ENCODE measurements at places on chromosomes 16 and 17. TPM values are rescaled to one million over a fixed set of nuclear protein-coding genes. Genes with fewer than 3 reads are reported as not detected.
A peak's percentile ranks its signal among the peaks of the same experiment; 100 is the strongest.

- DNase-seq = no peak
Measured at GRCh38 chr17:62925267-62925836, 40.7 kb upstream of the TANC2 start.

DNA sequence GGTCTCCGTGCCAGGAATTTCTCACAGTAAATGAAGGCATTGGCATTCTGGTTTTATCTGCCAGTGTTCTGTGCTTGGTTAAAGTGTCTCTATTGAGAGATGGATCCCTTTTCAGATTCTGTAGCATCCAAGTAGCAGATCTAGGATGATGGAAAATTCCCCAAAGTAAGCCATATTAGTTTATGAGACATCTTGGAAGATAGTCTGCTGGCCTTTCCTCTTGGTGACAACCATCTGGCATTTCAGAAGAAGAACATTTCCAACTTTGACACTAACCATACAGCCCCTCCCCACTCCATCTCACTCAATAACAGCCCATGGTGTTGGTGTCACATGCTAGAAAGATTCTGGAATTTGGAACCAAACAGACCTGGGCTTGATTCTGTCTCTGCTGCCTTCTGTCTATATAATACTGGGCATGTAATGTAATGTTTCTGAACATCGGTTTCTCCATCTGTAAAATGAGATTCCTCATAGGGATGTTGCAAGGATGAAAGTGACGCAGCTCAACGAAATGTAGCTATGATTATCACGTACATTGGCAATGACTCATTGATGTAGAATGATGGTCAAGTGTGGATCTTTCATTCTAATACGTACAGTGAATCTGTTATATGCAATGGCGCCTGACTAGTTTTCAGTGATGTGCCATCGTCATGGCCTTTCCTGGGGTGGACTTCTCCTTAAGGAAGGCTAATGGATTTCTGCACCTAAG is 32.6 kb upstream of the PIRT start:
- DNase-seq = no peak

DNA sequence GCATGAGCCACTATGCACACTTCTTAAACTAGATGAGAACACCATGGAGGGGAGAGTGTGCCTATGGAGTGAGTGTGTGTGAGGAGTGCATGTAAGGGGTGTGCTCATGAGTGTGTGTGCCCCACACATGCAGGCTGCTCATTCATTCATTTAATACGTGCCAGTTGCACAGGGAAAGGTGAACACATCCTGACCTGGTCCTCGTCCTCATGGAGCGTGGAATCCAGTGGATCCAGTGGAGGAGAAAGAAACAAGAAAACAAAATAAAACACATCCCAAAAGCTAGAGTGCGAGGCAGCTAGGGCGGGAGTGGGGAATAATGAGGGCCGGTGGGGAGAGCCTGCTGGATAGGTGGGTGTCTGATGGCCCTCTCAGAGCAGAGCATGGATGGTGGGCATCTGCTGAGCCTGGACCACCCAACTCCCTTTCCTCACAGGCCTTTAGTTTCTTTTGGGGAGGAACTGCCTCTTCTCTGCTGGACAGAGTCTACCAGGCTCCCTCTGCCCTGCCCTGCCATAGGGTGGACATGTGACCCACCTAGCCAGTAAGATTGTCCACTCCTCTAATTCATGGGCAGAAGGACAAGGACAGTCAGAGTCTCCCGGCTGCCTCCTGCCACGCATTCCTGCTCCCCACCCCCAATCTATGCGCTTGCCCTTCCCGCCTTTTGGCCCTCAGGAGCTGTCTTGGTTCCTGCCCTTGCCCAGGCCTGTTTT is 204.3 kb downstream of the RAB11FIP4 start:
- no peak for DNase-seq

DNA sequence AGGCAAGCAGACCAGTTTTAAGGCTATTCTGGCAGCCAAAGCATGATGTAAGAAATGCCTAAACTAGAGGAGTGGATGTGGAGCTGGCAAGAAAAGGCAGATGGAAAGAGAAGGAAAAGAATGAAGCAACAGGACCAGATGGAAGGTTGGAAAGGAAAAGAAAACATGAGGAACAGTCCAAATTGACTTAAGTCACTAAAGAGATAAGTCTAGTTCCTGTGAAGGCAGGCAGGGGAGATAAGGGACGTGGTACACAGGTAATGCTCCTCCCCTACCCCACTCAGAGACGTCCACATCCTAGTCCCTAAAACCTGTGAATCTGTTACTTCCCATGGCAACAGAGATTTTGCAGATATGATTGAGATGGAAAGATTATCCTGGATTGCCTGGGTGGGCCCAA is 43.5 kb downstream of the TEX2 start:
- no peak for DNase-seq

TEKT5 gene
- polyA plus RNA-seq = 0.67 TPM

DNA sequence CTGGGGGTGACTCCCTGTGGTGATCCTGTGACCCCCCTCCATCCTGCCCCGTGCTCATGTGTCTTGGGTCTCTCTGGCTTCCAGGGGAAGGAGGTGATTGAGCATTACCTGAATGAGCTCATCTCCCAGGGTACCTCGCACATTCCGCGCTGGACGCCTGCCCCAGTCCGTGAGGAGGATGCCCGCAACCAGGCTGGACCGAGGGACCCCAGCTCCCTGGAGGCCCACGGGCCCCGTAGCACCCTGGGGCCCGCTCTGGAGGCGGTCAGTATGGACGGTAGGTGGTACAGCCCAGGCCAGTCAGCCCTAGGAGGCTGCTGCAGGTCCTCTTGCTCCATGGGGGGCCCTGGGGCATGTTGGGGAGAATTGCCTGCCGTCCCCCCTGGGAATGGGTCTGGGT is 33.6 kb downstream of the SEC14L5 start:
- no peak for DNase-seq

IL17C gene
- polyA plus RNA-seq = not detected

DNA sequence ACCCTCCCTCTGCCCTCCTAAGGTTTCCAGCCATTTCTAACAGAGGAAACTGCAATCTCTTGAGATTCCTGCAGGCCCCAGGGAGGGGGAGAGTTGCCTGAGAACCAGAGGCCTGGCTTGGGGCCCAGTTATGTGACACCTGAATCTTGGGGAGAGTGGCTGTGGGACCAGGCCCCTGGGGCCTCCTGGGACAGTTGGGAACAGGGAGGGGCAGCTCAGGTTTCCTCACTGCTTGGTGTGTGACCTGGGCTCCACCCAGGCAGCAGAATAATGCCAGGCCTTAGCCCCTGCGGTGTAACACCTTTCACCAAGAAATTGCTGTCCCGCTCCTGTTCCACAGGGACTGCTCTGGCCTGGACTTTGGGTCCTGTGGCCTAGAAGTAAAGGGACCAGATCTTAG is 44.3 kb upstream of the CRHR1 start:
- peak; percentile 41 for DNase-seq

DNA sequence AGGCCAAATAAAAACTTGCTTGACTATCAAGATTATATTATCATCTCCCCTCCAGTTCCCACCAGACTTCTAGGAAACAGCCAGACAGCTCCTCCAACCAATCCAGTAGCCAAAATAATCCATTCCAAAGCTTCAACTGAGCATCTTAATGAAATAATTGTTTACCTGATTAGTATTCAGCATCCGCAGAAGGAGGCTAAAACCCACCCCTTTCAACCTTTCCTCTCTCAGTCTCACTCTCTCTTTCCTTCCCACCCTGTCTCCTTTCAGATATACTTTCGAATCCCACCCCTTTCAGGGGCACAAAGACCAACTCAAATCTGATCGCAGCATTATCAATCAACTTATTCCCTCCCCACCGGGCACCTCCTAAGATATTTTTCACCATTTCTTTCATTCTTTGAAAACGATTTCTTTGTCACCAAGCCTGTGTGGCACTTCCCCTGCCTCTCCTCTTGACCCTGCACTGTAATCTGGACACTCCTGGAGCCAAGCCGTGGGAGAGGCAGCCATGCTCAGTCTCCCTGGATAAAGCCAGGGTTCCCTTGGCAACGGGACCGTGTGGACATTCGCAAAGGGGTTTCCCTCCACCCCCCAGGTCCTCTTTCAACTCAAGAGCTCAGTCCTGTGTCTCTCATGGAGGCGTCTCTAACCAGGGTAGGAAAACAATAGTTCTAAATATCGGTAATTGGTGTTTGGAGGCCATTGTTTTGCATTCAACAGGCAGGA is at the start of gene ANKFN1:
Gene ANKFN1, plus strand, starts transcription at position 602 of the 729 bp plus-strand sequence. CDS start 59,193 bp downstream, outside the sequence.
- no peak for DNase-seq

GRCh38 chr16:11020792-11021551 is 76.6 kb downstream of the CLEC16A start:
- DNase-seq = no peak

GNGT2 gene
- polyA plus RNA-seq = 4.2 TPM

DNA sequence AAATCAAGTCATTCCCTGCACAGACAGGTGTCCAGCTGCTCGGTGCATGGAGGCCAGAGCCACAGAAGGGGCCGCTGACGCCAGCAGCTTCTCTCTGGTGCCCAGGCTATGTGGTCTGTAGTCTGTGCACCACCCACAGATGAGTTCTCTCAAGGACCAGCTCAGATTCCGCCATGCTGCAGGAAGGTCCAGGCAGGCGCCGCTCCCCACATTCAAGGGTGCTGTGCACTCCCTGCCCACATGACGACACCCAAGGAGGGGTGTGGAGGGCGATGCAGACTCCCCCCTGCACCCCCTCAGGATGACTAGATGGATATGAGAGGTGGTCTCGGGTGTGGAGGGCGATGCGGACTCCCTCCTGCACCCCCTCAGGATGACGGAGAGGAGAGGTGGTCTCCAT is 119.0 kb downstream of the ANKRD11 start:
- no peak for DNase-seq

DNA sequence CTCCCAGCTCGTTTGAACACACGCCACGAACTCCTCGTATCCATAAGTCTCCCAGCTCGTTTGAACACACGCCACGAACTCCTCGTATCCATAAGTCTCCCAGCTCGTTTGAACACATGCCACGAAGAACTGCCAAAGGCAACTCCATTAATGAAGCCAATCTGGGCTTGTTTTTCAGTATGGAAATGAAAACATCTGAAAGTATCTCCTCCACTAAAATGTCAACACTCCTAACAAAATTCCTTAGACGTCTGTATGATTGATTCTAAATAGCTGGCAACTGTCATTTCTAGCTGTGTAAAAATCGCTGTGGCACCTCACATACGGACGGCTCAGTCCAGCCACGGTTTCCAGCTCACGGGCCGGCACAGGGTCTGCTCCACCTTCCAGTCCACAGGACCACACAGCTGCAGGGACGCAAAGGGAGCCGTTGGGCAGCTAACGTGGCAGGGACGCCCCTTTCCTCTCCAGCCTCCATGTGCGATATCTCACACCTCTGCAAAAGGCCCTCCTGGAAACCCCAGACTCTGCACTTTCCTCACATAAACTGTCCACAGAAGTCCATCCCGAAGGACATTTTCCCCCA is 67.1 kb upstream of the METRNL start:
- DNase-seq = no peak

DNA sequence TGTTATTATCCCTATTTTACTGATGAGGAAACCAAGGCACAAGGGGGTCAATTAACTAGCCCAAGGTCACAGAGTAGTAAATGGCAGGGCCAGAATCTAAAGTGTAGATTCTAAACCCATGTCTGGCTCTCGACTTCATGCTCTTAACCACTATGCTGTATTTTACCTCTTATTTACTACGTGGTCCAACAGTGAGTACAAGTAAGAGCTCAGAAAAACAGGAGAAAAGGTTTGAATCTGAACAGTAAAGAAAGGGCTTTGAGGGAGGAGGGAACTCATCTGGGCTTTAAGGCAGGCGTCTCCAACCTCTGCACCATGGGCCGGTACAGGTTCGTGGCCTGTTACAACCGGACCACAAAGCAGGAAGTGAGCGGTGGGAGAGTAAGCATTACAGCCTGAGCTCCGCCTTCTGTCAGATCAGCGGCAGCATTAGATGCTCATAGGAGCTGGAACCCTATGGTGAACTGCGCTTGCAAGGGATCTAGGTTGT is 62.9 kb downstream of the SMURF2 start:
- no peak for DNase-seq

DNA sequence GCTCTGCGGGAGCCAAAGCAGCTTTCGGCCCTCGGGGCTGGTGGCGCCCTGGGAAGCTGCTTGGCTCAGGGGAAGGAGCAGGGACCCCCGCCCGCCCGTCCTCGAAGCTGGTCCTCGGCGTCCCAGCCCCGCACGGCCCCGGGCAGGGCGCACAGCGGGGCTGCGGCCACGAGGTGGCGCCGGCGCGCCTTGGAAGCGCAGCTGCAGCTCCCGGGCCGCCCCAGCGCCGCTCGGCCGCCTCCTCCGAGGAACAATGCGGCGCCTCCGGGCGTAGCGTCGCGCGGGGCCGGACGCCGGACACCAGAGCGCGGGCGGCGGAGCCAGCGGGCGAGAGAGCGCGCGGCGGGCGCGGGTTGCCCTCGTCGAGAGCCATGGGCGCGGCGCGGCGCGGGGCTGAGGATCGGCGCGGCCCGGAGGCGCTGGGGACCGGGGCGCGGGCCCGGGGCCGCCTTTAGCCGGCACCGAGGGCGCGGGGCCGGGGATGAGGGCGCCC is at the start of gene MGAT5B:
Gene MGAT5B, plus strand, starts transcription at position 229 of the 493 bp plus-strand sequence. CDS start 626 bp downstream, outside the sequence.
- DNase-seq = peak; percentile 94

GRCh38 chr16:4733211-4733742 is 794 bp downstream of the ANKS3 start:
- DNase-seq = no peak

Measured in left lung (tissue), 14 donors.